Anterior cingulate cortex (tissue), 58 donors: ENCODE measurements at places on chromosomes 16 and 17.

GRCh38 chr16:49189286-49189685, 92.4 kb downstream of the CBLN1 start:
- DNase-seq, result no peak

DNA sequence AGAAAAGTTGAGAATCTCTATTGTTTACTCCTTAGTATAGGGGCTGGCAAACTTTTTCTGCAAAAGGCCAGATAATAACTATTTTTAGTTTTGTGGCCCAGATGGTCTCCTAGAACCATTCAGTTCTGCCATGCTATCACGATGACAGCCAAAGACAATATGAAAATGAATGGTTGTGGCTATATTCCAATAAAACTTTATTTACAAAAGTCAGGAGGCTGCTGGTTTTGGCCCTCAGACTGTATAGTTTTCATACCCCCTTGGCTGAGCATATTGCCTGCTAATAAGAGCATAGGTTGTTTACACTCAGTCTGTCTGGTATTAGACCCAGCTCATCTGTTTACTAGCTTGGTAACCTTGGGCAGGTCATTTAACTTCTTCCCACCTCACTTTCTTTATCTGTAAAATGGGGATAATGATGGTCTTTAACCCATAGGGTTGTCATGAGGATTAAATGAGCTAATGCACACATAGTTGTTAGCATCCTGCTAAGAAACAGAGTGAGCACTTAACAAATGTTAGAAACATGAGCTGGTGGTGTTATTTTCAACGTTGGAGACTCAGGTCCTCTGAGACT, 156.3 kb downstream of the MSI2 start:
- DNase-seq, result no peak

DNA sequence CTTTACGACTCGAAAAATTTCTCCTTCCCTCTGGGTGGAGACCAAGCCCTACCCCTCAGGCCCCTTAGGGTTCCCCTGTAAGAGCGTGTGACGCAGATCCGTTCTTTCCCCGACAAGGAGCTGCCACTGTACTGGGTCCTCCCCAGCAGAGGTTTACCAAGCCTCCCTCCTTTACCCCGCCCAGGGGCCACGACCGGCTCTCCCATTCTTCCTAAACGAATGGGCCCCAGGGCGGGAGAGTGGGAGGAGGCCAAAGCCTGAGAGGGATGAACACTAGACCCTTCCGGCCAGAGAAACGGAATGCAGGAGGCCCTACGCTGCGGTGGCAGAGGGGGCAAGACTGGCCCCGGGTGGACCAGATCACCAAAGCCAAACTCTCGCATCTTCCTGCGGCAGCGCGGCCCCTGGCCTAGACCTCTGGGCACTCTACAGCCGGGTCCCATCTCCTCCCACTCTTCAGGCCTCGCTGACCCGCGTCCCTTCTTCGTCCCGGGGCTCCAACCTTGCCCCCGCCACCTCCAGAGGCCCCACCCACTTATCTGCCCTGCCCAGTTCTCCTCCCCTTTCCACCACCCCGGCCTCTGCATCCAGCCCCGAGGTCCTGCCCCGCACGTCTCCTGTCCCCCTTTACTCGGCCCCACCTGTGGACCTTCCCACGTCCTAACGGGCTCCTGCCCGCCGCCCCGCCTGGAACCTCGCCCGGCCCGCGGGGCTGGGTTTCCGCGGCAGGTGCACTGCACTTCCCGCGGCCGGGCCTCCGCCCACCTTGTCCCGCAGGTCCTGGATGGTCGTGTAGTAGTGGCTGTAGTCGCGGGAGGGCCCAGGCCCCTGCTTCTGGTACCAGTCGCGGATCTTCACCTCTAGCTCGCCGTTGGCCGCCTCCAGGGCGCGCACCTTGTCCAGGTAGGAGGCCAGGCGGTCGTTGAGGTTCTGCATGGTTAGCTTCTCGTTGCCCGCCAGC, 765 bp downstream of the KRT19 start:
- DNase-seq, result no peak

DNA sequence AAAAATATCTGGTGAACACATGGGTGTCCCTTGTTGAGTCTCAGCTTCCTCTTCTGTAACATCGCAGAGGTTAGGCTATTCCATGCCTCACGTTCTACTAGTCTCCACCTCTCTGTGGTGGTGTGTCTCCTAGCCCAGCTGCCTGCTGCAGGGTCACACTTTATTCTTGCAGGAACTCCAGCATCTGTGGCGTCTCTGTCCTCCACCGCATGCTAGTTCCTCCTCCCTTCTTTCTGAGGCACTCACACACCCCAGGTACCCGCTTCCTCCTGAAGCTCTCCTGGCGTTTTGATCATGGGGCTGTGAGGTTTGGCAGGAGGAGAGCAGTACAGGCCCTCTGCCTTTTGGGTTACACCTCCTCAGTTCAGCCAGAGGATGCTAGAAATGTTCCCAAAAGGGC, 9.9 kb upstream of the TEX2 start:
- no peak for DNase-seq

GRCh38 chr17:73342050-73342522, 30.3 kb upstream of the CDC42EP4 start:
- DNase-seq, result peak; percentile 99
